ENCODE measurements at places on chromosomes 4 and X.

- DNase-seq = no peak
Observed at GRCh38 chr4:48967631-48968030, 18.4 kb upstream of the CWH43 start.

- DNase-seq = peak; percentile 49
Observed at GRCh38 chr4:99855678-99856077, 38.5 kb downstream of the LAMTOR3 start.

- DNase-seq = no peak
Observed at GRCh38 chr4:70624226-70624793, 4.2 kb upstream of the ENAM start.

DNA sequence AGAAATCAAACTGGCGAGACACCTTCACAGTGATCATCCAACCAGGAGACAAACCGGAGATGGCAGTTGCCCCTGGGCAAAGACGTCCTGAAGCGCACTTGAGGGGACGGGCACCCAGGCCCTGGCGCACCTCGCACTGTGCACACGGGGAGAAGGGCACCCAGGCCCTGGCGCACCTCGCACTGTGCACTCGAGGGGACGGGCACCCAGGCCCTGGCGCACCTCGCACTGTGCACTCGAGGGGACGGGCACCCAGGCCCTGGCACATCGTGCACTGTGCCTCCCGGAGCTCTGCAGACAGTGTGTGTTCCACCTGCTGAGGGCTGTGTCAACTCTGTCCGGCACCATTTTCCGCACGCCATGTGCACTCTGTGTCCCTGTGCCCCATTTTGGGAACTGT, 34.6 kb upstream of the CPLX1 start:
- DNase-seq = no peak

GRCh38 chr4:42083816-42084215, 68.6 kb downstream of the BEND4 start:
- DNase-seq = no peak

DNA sequence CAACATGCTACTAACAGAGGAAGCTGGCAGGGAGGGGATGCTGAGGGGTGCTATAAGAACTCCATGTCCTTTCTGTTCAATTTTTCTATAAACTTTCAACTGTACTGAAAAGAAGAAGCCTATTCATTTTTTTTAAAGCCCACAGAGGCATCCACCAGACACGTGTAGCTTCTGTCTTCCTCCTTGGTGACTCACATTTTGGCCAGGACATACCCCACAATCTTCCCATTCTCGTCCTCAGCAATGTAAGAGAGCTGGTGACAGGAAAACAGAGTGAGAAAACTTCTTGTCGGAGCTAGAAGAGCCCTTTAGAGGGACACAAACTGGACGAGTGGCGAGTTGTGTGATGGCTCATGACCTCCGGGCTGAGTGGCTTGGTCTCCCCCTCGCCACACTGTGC, 1.1 kb downstream of the NAA10 start:
- no peak for DNase-seq

Measured in activated CD4-positive, alpha-beta T cell treated with anti-CD3 and anti-CD28 coated beads for 36 hours (primary cell).